PC-9 (cell line): ENCODE measurements at places on chromosomes 12 and 14.

- DNase-seq = no peak
Measured at GRCh38 chr12:132881818-132882217, 5.6 kb downstream of the CHFR start.

GRCh38 chr14:31026077-31026449 is at the start of gene STRN3:
STRN3 (minus strand) TSS chr14:31026379; CDS start chr14:31026185, 194 bp downstream.
- no peak for DNase-seq

- no peak for DNase-seq
Measured at GRCh38 chr12:64612843-64613242, 2.5 kb downstream of the RASSF3 start.

DNA sequence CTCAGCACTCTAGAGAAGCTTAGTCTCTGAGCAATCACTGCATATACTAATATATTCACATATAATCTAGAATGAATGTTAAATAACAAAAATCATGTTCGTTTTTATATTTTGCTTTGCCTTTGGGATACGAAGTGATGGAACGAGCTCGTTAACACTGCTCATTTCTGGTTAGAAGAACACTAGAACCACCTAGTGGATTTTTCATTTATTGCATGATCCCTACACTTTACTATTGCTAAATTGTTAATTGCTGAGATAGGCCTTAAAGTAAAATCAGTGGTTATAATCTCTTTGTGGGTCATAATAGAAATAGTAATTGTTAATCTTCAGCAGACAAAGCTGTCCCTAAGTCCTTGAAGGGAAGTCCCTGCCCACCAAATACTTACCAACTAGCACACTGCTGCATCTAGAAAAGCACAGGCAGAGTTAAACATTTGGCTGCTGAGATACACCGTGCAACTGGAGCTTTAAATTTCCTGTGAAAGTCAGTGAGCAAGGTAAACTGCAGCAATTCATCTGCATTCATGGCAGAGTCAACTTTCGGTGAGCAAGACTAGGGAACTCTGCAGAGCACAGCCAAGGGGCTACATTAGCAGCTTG is 353.7 kb downstream of the APAF1 start:
- no peak for DNase-seq
